AG04449 (cell line): ENCODE measurements at places on chromosomes 3 and 15.

DNA sequence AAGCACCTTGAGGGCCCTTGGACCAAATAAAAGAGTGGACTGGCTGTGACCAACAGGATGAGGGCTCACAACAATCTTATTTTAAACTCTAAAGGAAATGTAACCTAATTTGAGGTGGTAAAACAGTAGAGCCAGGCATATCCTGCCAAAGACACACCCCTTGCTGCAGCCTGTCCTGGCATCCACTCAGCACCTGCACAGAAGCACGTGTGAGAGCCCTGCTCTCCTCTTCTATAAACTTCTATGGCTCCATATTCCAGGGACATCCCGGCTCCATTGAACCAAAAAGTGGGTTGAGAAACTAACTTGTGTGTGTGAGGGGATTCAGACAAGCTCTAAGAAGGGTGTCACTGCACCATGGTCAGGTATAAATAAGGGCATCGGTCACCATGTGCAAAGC is 190.9 kb upstream of the CHRNA7 start:
- DNase-seq = no peak

GRCh38 chr15:58710701-58711100 is 38.8 kb downstream of the ADAM10 start:
- DNase-seq = no peak

- no peak for DNase-seq
Measured at GRCh38 chr3:86985181-86985826, 5.6 kb downstream of the VGLL3 start.

GRCh38 chr3:173849489-173849888 is 451.9 kb downstream of the NLGN1 start:
- no peak for DNase-seq

- DNase-seq = no peak
Measured at GRCh38 chr15:72116731-72117485, 1.0 kb downstream of the MYO9A start.
